ENCODE measurements at places on chromosomes 6 and 20. TPM values are rescaled to one million over a fixed set of nuclear protein-coding genes. Genes with fewer than 3 reads are reported as not detected.

Gene SLC18B1
- total RNA-seq = 15.8 TPM

GRCh38 chr6:11805259-11806053, 26.9 kb upstream of the ADTRP start:
- DNase-seq = no peak

GRCh38 chr6:157555455-157556143, 174.6 kb downstream of the ZDHHC14 start:
- no peak for DNase-seq

DNA sequence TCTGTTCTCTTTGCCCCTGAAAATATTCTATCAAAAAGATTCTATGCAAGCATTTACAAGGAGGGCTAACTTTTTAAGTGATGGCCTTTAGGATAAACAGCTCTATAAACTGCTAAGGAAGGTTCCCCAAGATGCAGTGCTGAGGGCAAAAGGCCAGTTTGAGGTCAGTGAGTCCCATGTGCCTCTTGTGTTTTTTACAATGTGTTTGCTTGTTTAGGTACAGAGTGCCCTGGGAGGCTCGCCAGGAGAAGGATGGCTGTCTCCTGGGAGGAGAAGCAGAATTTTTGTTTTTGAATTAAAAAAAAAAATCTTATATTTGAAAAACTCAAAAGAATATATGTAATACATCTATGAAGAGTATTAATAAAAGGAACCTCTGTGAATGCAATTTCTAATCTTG, 12.8 kb downstream of the MTCH1 start:
- DNase-seq = no peak

GRCh38 chr6:158816329-158816728, 2.8 kb downstream of the EZR start:
- no peak for DNase-seq

DNA sequence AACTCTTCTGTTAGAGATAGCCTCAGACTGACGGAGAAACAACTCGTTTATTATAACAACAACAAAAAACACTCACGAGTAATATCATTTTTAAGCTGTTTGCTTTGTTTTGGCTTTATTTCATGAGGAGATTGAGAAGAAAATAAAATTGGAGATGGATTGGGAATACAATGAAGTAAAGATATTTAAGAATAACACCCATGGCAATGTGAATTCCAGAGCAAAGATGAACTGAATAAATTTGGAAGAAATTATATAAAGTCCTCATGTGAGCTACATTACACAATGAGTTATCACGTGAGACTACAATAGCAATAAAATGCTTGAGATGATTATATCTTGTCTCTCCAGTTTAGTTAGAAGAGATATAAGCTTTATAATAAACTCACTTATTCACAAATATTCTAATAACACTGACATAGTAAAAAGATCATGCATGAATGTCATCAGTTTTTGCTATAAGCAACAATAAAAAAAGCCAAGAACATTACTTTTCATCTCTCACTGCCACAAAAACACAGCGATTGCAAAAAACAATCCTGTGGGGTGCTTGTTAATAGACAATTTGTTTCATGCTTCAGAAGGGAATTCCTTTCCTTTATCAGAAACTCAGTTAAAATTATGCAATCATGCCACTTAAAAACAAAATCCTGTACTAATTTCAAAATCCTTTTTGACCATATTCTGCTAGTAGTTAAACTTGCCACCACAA, 696.7 kb upstream of the MARCKS start:
- no peak for DNase-seq

Data from T-cell (primary cell).